Hippocampal formation (tissue), 2 donors: ENCODE measurements at places on chromosomes 1 and 21.

- no peak for DNase-seq
Measured at GRCh38 chr1:193356249-193356648, 169.8 kb upstream of the B3GALT2 start.

DNA sequence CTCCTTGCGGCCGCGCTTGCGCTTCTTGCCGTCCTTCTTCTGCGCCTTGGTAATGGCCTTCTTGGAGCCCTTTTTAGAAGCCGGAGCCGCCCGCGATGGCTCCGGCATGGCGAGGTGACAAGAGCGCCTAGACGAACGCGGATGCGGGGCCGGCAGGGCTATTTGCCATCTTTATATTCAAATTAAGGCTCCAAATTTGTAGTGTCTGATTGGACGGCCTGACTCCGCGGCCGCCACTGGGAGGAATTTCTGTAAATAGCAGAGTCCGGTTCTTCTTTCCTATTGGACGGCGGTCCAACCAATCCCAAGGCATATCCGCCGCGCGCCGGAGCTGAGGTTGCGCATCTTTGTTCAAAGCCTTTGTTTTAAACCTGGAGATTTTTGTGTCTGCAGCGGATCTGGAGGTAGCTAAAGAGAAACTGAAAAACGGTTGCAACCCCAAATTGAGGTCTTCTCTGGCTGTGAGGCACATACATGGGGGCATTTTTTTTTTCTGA, 22.6 kb upstream of the RNF187 start:
- peak; percentile 76 for DNase-seq

GRCh38 chr1:174021591-174022079, 522 bp downstream of the RC3H1 start:
- DNase-seq: no peak

GRCh38 chr1:111611986-111612385, 7.6 kb upstream of the RAP1A start:
- no peak for DNase-seq

DNA sequence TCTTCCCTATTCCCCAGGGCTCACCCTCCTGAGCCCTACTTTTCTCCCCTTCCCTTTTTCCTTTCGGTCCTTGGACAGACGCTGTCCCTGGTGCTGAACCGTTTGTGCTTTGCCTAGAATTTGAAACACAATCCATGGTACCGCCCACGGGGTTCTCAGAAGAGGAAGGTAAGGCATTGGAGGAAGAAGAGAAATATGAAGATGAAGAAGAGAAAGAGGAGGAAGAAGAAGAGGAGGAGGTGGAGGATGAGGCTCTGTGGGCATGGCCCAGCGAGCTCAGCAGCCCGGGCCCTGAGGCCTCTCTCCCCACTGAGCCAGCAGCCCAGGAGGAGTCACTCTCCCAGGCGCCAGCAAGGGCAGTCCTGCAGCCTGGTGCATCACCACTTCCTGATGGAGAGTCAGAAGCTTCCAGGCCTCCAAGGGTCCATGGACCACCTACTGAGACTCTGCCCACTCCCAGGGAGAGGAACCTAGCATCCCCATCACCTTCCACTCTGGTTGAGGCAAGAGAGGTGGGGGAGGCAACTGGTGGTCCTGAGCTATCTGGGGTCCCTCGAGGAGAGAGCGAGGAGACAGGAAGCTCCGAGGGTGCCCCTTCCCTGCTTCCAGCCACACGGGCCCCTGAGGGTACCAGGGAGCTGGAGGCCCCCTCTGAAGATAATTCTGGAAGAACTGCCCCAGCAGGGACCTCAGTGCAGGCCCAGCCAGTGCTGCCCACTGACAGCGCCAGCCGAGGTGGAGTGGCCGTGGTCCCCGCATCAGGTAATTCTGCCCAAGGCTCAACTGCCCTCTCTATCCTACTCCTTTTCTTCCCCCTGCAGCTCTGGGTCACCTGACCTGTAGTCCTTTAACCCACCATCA, 10.4 kb downstream of the BCAN start:
- DNase-seq: no peak

DNA sequence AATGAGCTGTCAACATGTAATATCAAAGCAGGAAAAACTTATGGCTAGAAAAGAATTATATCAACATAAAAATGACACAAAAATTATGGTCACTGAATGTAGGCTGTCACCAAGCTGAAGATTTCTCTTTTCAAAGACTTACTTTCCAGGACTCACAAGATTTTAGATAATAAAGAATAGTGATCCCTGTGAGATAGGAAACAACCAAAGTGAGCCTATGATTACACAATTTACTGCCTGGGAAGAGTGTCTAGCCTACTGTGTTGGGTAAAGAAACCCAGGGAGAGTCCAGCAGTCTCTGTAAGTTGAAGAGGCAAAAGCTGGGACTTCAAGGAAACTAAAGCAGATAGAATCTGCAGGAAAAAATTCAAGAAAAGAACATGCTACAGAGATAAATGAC, 20.2 kb upstream of the RGS1 start:
- DNase-seq: no peak

- no peak for DNase-seq
Measured at GRCh38 chr1:100866041-100866900, 28.4 kb downstream of the EXTL2 start.

GRCh38 chr1:207502726-207503125, 6.8 kb downstream of the CR1 start:
- DNase-seq: no peak

- no peak for DNase-seq
Measured at GRCh38 chr21:44253832-44254710, 7.6 kb downstream of the DNMT3L start.

DNA sequence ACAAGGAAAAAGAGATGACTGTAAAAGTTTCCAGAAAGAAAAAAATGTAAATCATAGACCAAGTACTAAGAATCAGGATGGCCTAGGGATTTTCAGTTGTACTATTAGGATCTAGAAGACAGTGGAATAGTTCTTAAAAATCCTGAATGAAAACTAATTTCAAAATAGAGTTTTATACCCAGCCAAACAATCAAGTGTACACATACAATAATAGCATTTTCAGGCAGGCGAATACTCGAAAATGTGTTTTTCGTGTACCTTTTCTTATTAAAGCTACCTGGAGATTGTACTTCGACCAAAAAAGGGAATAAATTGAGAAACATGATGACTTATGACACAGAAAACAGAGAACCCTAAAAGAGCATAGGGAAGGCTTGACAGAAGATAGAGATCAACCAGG, 118.6 kb downstream of the SDCCAG8 start:
- no peak for DNase-seq

DNA sequence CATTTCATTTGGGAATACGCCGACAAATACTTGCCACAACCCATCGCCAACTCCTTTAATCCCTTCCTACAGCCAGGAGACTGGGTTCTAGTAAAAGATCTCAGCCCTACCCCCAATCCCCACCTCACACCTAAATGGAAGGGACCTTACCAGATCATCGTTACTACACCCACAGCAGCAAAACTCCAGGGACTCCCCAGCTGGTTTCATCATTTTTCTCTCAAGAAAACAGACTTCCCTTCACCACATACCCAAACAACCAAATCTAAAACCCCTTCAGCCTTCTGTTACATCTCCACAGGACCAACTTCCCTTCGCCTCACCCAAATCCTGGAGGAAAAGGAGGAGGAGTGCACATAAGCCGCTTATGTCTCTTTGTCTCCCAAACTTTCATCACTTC, 23.7 kb upstream of the SLC2A5 start:
- DNase-seq: no peak

DNA sequence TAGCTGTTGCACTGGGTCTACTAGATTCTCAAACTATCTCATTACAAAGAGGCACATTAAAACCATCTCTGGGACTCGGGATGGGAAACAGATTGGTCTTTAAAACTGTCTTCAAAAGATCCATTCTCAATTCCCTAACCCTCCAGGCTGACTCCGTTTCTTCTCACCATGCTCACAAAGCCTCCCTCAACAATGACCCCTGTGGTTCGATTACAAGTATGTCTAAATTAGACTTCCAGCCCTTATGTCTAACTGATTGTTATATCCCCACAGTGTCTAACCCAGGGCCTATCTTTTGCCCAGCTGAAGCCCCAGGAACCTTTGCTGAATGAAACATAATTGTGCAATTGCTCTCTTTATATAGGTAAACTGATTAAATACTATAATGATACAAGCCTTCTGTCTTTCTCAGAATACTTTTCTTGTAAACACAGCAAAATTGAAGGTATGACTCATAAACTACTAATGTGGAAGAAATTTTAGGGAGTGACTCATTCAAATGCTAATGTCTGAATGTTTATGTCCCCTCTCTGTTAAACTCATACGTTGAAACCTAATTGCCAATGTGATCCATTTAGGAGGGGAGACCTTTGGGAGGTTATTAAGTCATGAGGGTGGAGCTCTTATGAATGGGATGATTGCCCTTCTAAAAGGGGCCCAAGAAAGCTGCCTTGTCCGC, 65.6 kb upstream of the DAB1 start:
- no peak for DNase-seq

- DNase-seq: no peak
Measured at GRCh38 chr1:203488539-203488938, 5.4 kb upstream of the OPTC start.

DNA sequence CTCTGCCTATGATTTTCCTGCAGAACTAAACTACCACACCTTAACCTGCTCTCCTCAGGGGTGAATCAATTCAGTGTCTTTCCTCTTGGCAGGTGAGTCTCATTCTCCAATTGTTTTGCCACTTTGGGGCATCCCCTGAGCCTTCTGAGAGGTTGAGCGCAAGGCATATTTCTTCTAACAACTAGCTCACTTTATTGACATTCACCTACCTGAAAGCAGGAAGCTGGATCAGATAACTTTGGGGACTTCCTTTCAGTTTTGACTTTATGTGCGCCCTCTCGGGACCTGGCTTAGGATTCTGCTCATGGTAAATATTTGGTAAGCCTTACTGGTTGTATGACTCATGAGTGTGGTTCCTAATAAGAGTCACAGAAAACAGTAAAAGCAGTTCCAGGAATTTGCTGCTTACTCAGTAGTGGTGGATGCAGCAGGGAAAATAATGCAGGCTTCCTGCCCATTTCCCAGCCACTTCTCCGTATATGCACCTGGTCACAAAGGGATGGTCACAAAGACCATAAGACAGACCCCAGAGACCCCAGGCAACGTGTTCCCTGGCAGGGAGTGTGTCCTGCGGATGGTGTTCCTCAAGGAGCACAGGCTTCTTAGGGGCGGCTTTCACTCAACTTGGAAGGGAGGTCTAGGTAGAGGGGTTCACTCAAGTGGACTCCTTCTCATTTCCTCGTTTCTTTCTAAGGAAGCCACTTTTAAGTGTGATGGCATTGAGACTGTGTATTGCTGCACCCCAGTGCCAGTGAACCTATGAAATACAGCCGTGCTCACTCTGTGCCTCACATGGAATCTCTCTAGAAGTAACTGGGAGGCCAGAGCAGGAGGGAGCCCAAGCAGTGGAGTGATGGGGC, 22.0 kb upstream of the BATF3 start:
- DNase-seq: no peak

DNA sequence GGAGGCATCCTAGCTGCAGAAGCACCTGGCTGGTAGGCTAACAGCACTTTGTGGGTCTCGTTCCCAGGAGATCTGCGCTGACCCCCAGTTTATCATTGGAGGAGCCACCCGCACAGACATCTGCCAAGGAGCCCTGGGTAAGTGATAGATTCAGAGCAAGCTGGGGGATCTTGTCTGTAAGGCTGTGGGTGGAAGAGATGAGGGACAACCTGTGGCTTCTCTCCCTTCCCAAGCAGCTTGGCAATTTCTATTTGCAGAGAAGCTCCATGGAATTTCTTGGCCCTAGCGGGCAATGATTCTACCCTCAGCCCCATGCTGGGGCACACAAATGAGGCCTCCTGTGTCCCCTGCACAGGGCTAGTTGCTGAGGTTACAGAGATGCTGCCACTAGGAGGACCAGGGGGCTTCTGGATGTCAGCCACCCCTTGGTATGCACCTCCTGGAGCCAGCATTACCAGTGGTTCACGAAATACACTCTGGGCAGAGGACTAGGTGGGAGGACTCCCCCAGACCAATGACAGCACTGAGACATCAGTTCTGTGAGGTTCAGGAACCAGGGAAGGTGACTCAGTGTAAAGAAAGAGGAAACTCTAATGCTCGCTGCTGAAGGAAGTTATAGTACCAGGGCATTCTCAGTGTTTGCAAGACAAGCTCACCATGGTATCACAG, 5.5 kb downstream of the CAPN2 start:
- no peak for DNase-seq

DNA sequence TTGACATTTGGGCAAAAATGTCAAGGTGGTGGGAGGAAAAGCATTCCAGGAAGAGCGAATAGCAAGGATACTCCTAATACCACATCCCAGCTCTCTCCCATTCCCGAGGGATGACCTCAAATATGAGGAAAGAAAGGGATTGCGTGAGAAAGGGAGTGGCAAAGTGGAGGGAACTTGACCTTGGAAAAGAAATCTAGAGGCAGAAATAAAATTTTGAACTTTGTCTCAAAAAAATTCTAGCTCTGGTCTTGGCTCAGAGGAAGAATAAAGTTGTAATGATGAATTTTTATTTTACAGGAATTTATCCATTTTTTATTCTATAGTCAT, 127.8 kb downstream of the TBX19 start:
- DNase-seq: no peak

GRCh38 chr1:222555992-222556615, 8.2 kb upstream of the HHIPL2 start:
- no peak for DNase-seq

GRCh38 chr1:99181892-99182291, 82.4 kb upstream of the PLPPR4 start:
- no peak for DNase-seq

DNA sequence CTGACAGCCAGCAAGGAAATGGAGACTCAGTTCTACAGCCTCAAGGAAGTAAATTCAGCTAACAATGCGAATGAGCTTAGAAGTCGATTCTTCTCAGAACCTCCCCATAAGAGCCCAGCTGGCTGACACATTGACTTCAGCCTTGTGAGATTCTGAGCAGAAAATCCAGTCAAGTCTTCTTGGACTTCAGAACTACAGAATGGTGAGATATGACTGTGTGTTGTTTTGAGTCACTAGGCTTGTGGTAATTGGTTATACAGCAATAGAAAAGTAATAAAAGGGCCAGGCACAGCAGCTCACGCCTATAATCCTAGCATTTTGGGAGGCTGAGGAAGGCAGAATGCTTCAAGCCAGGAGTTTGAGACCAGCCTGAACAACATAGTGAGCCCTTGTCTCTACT, 161.8 kb upstream of the IVNS1ABP start:
- DNase-seq: no peak

GRCh38 chr1:72827278-72827677, 544.9 kb upstream of the NEGR1 start:
- no peak for DNase-seq

DNA sequence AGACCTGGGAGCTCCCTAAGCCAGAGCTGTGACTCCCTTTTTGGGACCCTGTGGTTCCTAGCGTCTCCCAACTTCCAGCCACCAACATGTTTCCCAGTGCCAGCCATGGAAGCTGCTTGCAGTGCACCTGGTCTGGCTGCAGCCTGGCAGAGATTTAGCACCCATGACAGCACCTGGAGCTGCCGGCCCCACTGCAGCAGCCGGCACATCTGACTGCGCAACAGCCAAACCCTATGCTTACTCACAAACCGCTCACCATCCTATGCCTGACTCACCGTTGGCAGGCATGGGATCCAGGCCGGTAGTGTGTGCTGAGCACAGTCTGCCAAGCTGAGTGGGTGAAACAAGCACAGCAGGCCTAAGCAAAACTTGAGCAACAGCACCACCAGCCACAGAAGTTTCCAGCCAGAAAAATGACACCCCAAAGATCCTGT, 435.9 kb upstream of the PRMT6 start:
- no peak for DNase-seq

- DNase-seq: no peak
Measured at GRCh38 chr21:31555741-31556191, 103.7 kb upstream of the SOD1 start.

- no peak for DNase-seq
Measured at GRCh38 chr1:151993734-151994496, at the start of gene S100A10. Gene S100A10 (minus strand): TSS chr1:151993859. CDS start chr1:151986230, 7,629 bp downstream.
